Central memory CD4-positive, alpha-beta T cell (primary cell): ENCODE measurements at places on chromosomes 3 and 15.

DNA sequence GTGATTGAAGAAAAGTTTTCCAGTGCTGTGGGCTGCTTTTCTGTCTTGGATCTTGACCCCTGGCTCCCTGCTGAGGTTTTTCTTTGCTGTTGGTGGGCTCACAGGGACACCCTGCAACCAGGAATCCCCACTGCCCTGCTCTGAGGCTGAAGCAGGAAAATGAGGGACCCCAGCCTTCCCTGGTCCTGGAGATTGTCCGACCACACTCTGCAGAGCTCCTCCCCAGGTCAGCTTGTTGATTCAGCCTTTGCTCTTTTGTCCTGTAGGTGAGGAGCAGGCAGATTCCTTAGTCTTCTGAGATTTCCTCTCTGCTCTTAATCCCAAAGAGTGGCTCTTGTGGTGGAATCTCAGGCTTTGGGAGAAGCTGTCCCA lies 194.5 kb downstream of the RPLP1 start:
- DNase-seq = no peak

- no peak for DNase-seq
Observed at GRCh38 chr15:57227899-57228298, 148.4 kb upstream of the CGNL1 start.

DNA sequence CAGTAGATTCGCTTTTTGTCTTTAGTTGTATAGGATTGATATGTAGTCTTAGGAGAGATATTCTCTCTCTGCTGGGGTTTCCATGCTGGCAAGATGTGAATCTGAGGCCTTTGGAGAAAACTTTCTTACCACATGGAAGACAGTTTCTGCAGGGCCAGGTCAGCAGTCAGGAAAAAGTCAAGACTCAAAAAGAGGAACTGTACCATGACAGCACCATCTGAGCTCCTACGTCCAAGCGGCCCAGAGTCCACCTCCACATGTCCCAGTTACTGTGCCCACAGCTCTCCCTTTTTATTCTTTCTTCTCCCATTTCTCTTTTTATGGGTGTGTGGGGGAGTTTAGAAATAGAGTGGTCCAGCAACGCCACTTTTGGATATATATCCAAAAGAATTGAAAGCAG lies 172.0 kb downstream of the MTHFS start:
- no peak for DNase-seq

GRCh38 chr3:138230525-138230924 lies 43.4 kb downstream of the ARMC8 start:
- DNase-seq = no peak

DNA sequence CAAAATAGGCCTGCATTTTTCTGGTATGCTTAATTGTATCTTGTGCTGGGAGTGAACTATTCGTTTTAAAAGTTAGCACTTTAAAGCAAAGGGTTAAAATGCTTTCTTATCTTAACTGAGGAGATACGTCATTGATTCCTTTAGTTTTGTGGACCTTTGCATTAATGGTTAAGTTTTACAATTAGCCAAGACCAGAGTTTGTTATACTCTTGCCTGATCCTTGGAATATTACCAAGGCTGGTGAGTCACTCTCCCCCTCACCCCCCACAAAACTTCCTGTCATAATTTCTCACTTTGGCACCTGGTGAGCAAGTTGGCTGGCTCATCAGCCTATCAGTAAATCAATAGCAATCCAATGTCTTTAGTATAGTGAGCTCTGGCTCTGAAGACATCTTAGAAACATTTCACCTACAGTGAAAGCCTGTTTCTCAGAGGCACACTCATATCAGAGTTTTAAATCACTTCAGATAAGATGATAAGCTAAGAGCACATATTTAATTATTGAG lies 26.7 kb downstream of the SLC2A2 start:
- no peak for DNase-seq

DNA sequence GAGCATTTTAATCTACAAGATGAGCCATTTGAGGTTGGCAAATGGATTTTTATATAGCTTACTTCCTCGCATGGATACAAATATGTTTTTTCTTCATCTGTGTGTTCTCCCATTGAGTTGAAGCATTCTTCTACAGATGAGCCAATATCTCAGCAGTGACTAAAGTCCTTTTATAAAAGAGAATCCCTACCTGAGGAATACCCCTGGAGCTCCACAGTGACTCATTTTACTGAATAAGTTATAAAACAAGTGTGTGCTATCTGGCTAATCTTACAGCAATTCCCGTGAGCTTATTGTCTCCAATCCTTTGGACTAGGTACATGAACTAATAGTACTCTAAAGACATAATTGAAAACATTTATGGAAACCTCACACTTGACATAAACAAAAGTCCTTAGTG lies 354.2 kb upstream of the BCHE start:
- no peak for DNase-seq

GRCh38 chr3:11273891-11274291 lies 1.7 kb downstream of the ATG7 start:
- no peak for DNase-seq

GRCh38 chr15:38351466-38351865 lies 98.8 kb downstream of the SPRED1 start:
- no peak for DNase-seq

GRCh38 chr3:168815946-168816345 lies 720.2 kb upstream of the GOLIM4 start:
- no peak for DNase-seq

DNA sequence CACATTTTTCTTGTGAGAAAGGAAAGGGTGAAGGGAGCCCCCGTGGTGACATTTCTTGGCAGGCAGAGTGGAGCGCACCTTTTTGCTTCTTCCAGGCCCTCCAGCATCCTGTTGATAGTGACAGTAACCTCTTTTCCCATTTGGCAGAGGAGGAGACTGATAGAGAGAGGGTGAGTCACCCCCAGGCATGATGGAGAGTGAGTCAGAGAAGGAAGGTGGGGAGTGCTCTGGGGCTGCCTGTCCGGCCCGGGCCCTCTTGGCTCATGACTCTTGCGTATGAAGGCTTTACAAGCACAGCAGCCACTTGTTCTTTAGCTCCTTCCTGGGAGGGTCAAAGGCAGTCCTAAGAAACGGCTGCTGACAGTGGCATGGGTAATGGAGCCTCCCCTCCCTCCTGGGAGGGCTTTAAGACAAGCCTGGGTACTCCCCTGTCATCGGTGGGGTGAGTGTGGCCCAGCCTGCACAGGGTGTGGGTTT lies 16.0 kb downstream of the ANKRD63 start:
- DNase-seq = no peak

- DNase-seq = no peak
Observed at GRCh38 chr3:148093753-148094152, 604.0 kb upstream of the AGTR1 start.

DNA sequence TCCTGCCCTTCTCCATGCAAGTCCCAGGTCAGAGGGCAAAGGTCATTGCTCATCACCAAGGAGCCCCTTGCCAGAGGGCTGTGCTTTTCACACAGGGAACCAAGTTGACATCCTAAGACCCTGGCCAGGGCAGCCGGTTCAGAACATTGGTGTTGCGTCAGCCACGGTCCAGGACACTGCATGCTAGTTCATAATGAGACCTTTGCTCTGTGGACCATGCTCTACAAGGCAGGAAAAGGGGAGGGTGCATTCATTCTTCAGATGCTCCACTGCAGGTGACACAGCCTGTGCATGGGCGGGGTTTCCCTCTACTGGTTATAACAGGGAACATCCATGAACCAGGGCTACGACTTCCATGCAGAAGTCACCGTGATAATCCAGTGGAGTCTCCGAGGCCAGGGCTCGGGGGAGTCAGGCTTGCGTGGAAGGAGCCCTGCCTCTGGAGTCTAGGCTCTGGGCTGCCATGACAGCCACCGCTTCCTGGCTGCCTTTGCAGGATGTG lies 81.6 kb downstream of the OCA2 start:
- DNase-seq = no peak

DNA sequence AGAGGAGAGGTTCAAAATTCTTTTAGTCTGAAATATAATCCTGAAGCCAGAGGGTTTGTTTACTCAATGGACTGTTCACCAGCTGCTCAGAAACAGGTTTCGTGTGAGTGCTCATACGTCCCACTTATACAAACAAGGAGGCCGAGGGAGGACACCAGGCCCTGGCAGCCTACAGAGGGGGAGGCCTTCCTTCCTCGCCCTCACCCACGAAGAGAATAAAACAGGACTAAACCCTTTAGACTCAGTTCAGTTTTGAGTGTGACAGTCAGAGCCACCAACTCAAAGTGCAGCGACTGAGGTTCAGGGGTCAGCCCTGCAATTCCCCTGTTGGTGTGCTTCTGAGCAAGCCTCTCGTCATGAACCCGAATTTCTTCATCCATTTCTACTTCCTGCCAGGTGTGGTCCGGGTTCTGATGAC lies 17.3 kb downstream of the FAM174B start:
- no peak for DNase-seq

- DNase-seq = no peak
Observed at GRCh38 chr3:115148142-115148790, 1.2 kb upstream of the ZBTB20 start.

DNA sequence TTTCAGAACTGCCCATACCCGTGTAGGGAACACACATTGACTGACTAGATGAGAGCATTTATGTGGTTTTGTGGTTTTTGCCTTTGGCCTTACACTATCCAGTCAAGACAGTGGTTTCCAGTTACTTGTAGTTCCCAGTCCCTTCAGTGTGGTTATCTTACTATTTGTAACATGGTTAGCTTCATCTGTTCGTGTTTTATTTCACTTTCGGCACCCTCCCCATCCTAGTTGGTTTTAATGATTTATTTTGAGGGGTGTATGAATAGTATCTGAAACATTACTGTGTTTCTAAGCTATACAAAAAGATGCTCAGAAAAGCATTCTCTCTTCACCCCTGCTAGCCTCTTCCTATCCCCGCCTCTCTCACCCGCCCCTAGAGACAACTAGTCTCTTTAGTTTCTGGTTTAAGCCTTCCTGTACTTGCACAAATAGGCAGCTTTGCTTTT lies 14.1 kb downstream of the LYSMD4 start:
- DNase-seq = no peak

- no peak for DNase-seq
Observed at GRCh38 chr15:25690673-25691543, 172.2 kb downstream of the ATP10A start.

GRCh38 chr3:16174026-16174355 lies 489 bp upstream of the GALNT15 start:
- no peak for DNase-seq

DNA sequence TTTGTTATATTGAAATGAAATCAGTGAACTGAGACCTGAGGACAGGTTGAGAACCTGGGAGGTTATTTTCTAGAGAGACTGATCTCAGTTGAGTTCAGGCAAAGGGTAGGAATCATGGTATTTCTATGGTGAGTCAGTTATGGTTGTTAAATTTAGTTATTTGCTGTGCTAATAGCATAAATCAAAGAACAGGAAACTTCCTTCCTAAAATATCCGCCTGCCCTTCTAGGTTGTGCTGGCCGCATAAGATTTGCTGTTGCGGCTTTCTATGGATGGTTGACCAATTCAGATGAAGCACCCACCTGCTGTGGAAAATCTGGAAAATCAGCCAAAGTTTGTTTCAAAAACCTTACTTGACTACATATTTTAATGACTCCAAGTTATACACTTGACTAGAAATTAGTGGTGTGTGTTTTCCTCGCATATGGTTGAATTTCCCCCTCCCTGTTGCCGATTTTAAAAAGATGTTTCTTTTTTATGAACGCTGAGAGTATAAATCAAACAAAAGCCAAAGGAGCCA lies 52.6 kb downstream of the PLCL2 start:
- DNase-seq = no peak

DNA sequence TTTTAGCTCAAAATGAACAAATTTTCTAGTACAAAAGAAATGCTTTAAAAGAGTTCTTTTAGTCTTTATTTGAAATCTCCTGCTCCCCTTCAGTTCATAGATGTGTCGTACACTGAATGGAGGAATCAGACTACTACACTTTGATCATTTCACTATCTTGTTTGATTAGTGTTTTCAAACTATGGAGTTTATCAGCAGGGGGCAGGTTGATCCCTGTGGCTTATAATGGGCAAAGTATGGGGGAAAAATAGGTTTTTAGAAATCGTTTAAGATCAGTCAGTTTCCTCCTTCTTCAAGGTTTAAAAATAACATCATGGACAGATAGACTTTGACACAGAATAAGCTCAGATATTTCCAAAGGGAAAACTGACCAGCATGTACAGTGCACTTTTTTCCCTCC lies 701.7 kb downstream of the CADM2 start:
- DNase-seq = no peak

DNA sequence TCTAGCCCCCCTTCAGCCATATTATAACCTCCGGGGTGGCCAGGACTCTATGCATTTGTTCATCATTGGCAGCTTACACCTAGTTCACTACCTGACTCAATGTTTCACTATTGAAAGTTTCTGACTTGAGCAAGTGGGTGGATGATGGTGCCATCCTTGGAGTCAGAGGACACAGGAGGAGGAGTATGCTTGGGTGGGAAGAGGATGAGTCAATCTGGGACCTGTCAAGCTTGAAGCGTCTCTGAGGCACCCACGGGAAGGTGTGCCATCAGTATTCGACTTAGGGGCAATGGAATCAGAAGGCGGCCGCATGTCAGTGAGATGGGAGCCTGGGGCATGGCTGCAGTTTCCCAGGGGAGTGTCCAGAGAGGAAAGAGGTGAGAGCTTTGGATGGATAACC lies 133.3 kb downstream of the EPHB1 start:
- DNase-seq = no peak

DNA sequence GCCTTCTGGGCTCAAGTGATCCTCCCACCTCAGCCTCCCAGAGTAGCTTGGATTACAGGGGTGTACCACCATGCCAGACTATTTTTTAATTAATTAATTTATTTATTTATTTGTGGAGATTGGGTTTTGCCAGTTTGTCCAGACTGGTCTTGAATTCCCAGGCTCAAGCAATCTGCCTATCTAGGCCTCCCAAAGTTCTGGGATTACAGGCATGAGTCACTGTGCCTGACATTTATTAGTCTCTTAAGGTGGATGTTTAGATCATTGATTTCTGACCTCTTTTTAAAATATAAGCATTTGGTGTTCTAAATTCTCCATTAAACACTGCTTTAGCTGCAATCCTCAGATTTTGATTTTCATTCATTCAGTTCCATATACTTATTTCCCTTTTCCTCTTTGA lies 15.6 kb downstream of the FBXW12 start:
- no peak for DNase-seq

GRCh38 chr3:154121701-154122551 lies 736 bp downstream of the ARHGEF26 start:
- peak; percentile 9 for DNase-seq

DNA sequence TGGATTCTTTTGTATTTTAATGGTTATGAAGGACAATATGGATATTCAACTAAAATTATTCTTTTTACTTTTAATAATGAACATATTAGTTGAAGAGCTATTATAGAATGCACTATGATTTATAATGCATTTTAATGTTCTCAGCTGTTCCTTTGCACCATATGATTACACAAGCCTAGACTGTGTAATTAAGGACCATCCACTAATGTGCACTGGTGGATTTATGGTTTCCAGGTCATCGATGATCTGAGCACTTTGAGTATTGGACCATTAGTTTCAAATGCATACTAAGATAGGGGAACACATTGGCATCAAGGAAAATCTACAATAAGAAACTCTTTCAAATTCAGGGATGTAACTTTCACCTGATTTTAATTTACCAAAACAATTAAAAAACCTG lies 16.8 kb downstream of the LRRN1 start:
- DNase-seq = no peak
